ENCODE measurements at places on chromosomes 1 and 21.

GRCh38 chr1:30191154-30191702, 532.2 kb downstream of the MATN1 start:
- DNase-seq = peak; percentile 81

GRCh38 chr1:97726386-97726785, 194.4 kb downstream of the DPYD start:
- DNase-seq = no peak

DNA sequence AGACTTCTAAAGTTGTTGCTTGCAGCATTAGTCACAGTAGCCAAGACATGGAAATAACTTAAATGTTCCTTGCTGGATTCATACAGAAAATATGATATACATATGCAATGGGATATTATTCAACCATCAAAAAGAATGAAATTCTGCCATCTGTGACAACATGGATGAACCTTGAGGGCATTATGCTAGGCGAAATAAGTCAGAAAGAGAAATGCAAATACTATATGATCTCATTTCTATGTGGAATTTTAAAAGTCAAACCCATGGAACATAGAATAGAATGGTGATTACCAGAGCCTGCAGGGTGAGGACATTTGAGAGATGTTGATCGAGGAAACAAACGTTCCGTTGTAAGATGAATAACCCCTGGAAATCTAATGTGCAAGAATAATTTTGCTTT, 43.0 kb downstream of the CRB1 start:
- DNase-seq = no peak

- DNase-seq = no peak
Measured at GRCh38 chr1:36583980-36584782, 101.5 kb upstream of the CSF3R start.

DNA sequence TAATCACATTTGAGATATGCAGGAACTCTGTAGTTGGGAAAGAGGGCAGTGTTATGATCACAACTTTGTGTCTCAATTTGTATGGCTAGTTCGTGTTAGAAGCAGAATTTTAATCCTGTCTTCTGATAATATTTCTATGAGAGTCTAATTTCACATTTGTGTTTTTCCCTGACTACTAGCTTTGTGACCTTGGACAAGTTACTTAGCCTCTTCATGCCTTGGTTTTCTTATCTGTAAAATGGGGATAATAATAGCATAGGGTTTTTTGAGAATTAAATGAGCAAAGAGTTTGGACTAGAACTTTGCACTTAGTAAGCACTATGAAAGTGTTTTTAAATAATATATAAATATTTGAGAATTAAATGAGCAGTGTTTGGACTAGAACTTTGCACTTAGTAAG, 24.9 kb upstream of the SCAF4 start:
- DNase-seq = no peak

GRCh38 chr1:171805395-171806115, 24.1 kb downstream of the METTL13 start:
- no peak for DNase-seq
